CD4-positive, alpha-beta T cell treated with Interleukin-4 for 1 hour (primary cell): ENCODE measurements at places on chromosomes 1 and 21.

- DNase-seq, result no peak
Measured at GRCh38 chr1:69567652-69568420, at the start of gene LRRC7. Gene LRRC7 (plus strand): TSS chr1:69567922. CDS start chr1:69568640, 718 bp downstream.

DNA sequence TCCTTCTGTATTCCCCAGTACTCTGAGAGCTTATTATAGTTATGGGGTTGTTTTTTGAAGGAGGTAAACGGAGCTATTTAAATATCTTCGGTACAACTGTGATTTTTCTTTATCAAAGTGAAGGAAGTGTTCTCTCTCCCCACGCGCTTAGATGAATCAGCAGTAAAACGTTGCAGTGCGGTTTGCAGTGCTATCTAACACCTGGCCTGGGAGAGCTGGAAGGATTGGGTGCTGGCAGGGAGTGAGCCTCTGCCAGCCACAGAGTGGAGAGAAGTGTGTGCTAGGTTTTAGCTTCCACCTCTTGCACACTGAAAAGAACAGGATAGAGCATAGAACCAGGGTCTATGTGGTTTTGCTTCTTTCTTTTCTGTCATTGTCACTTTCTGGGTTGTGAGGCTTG is 165.9 kb downstream of the SDCCAG8 start:
- DNase-seq, result peak; percentile 15

- no peak for DNase-seq
Measured at GRCh38 chr1:203557390-203557789, 63.4 kb downstream of the OPTC start.

DNA sequence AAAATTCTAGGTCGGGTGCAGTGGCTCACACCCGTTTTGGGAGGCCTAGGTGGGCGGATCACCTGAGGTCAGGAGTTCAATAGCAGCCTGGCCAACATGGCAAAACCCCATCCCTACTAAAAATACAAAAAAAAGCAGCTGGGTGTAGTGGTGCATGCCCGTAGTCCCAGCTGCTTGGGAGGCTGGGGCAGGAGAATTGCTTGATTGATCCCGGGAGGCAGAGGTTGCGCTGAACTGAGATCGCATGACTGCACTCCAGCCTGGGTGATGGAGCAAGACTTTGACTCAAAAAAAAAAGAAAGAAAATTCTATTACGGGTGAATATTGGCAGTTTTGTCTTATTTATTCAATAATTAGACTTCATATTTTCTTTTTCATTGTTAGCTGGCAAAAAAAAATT is 62.1 kb downstream of the SNX7 start:
- DNase-seq, result no peak

DNA sequence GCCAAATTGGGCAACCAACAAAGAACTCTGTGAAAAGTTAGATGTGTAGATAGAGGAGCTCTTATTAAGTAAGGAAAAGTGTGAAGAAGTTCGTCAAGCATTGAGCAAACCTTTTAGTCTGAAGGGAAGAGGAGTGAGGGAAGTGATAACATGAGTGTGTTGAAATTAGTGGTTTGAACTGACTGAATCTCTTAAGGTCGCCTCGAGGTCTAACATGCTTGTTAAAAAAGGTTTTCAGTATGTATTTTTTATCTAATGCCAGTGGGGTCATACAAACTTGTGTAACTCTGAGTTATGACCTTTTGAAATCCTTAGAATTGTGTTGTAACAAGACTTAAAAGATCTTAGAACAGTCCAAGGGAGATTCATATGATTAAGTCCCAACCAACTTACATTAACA is 34.1 kb downstream of the SOAT1 start:
- DNase-seq, result no peak
